ENCODE measurements at places on chromosomes 6 and 20.

DNA sequence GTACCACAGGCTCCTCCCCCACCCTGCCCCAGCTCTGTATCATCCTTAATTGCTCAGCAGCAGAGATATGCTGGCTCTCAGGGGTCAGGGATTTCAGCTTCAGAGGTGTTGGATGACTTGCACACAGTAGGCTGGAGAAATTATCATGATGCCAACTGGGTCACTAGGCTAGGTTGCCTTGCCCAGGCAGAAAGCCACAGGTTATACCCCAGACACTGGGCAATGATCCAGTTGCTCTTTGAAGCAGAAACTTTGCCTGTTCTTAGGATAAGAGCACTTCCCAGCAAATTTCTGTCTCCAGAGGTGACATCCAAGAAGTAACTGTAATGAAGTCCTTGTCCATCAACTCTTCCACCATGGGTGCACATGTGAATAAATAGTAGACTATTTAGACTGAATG, 38.3 kb upstream of the SCML4 start:
- DNase-seq = no peak

DNA sequence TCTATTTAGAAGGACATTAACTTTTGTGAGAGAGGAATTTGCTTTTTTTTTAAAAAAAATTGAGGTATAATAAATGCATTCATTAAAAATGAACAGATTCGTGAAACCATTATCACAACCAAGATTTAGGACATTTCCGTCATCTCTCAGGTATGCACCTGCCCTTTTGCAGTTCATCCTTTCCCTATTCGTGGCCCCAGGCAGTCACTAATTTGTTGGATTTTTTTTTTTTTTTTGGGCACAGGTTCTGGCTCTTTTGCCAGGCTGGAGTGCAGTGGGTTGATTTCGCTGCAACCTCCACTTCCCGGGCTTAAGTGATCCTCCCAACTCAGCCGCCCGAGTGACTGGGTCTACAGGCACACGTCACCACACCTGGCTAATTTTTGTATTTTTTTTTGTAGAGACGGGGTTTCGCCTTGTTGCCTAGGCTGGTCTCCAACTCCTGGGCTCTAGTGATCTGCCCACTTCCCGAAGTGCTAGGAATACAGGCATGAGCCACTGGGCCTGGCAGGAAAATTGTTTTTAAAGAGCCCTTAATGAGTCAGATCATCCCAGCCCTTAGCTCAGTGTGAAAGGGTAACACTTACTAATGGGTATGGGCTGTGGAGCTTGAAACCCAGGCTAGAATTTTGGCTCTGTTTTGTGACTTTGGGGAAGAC, 9.2 kb downstream of the PHF3 start:
- no peak for DNase-seq

DNA sequence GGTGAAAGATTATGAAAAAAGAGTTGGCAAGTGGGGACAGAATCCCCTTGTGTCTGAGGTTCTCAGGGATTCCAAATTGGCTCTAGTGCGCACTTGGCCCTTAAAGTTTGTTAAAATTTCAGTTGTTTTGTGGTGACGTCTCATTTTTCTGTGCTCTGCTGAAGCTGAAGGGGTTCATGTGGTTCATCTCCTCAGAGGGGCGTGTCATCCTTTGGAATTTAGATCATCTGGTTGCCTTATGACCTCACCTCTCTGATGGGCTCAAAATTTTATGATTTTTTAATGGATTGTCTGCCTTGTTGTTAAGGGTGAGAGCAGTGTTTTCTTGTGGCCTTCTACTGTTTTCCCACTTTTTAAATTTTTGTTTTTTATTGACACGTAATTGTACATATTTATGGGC, 20.3 kb downstream of the CYB5R4 start:
- DNase-seq = no peak

- no peak for DNase-seq
Measured at GRCh38 chr6:38552121-38552520, 87.6 kb downstream of the BTBD9 start.

DNA sequence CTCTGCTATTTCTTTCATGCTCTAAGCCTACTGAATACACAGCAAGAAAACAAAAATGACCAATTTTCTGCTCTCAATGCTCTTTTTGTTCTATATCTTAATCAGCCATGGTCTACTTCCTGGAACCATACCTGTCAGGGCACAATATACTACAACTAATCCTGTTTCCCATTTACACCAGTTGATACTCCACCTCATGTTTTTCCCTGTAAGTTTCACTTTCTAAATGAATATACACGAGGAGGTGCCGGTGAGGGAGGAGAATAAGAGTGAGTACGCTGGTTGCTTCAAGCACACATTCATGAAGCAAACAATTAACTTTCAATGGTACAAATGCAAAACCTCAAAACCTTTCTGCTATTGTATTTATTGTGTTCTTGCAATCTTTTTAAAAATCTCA, 443.1 kb upstream of the ID4 start:
- DNase-seq = no peak

DNA sequence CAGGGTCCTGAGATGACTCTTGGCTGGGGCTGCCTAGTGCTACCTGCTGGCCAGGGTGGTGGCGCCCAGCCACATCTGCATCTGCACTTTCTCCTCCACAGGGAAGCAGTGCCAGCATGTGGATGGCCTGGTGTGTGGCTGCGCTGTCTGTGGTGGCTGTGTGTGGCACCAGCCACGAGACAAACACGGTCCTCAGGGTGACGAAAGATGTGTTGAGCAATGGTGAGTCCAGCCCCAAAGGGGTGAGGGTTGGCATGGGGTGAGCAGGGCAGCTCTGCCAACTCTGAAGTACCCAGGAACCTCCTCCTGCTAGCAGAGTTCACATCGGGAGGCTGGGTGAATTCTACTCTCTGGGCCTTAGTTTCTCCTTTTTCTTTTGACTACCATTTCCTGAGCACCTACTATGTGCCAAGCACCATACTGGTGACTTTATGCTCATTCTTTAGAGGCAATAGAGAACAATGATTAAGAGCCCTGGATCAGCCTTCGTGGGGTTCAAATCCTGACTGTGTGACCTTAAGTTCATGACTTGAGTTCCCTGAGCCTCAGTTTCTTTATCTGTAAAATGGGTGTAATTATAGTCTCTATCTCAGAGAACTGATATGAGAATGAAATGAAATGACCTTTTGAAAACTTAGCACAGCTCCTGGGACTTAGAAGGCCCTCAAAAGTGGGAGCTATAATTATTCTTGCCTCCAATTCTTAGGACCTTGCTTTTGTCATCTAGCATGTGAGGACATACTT, 2.1 kb downstream of the BPIFB4 start:
- DNase-seq = no peak

GRCh38 chr20:55684578-55684977, 320.7 kb downstream of the CBLN4 start:
- DNase-seq = no peak

DNA sequence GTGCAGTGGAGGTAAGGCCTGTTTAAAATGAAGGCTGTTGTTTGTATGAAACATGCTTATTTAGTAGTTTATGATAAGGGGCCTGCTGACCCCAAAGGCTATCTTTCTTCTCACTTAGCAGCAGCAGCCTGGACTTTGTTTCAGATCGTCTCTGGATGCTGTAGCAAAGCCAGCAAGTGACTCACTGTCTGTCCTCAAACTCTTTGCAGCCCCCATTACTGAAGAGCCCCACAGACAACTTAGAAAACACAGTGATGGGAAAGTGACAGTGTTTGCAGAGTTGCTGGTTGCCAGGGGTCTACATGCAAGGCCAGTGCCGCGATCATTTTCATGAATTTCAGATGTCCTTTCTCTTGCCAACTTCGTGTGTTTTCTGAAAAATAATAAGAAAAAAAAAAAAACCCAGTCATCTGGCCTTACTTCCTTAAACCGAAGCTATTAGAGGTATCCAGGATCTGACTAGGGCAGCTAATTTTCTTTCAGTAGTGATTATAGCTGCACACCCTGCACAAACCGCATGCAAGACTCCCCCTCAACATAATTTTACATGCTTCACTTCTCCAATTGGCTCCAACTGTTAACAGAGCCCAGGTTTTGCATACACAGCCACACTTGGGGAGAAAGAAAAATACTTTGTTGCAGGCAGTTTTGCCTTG, 11.6 kb upstream of the F13A1 start:
- DNase-seq = no peak

GRCh38 chr6:147595961-147596360, 87.5 kb downstream of the SAMD5 start:
- no peak for DNase-seq

GRCh38 chr6:85464722-85465150, 14.9 kb downstream of the NT5E start:
- DNase-seq = no peak

DNA sequence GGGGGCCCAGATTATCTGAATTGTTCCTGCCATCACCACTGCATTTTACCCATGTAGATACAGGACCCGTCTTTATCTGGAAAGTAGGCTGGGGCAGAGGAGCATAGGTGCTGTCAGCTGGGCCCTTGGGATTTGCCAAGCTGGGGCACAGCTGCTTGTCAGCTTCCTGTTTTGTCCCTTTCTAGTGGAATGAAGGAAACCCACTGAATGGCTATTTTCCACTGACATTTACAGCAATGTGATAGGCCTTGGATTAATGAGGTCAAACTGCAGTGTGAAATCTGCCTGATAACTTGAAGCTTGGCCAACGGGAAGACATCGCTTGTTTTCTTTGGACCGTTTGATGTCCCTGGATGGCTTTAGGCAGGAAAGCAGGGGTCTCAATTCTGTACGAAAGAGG, 6.7 kb downstream of the PPP1R16B start:
- no peak for DNase-seq

- DNase-seq = no peak
Measured at GRCh38 chr6:142154336-142154735, 7.3 kb downstream of the VTA1 start.

DNA sequence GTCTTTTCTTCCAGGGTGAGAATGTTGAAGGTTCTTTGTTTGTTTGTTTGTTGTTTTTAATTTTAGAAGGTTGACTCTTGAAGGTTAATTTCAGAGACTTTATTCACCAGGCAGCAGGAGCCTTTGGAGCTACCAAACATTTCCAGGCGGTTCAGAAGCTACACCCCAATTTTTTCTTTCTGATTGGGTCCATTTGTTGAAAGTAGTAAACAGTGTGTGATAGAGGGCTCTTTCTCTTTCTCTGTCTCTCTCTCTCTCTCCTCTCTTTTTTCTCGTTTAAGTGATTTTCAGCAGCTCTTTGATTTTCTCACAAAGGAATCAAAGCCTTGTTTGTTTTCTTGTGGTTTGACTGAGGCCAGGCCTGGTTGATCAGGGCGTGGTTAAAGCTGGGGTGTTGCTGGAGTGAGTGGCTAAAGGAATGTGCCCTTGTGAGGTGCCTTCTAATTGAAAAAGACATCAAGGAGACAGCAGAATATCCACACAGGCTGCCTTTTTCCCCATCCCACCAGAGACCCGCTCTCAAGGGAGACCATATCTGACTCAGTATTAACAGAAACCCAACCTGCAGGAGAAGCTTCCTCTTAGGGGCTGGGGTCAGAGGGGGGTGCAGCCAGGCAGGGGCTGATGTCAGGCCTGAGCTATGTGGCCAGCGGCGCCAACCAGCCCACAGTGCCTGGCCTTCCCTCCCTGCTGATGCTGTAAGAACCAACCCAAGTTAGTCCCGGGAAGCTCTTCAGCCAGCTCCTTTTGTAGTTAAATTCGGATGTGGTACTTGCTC, 40.4 kb upstream of the NAA20 start:
- peak; percentile 7 for DNase-seq

DNA sequence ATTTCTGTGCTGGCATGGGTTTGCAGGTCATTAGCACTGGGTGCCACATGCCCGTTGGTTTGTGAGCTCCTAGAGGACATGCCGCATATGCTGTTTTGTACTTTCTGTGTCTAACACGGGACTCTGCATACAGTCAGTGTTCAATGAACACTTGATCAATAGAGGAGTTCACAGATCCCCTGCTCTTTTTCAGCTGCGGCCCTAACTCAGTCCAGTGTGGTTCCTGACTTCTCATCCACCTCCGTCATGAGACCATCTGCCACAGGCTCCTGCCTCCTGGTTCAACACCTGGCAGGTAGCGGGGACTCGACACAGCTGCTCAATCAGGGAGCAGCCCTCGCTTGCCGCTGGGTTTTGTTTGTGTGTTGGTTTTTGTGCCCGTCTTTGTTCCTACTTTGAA, 13.8 kb upstream of the BMP7 start:
- no peak for DNase-seq

DNA sequence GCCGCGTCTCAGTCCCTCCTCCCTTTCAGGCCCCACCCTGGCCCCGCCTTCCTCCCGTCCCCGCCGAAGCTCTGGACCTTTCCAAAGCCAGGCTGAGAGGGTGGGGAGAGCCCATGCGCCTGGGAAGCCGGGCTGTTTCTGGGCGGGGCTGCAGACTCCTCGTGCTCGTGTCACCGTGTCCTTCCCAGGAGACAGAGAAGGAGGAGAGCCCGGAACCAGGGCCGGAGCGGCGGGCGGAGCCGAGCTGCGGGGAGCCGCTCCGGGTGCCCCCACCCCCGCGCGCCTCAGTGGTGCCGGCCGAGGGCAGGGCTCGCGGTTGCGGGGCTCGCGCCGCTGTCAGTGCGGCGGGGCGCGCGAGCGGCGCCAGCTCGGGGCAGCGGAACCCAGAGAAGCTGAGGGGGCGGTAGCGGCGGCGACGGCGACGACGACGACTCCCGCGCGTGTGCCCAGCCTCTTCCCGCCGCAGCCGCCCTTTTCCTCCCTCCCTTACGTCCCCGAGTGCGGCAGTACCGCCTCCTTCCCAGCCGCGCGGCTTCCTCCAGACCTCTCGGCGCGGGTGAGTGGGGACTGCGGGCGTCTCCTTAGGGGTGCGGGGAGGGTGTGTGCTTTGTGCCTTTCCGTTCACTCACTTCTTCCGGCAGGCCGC, at the start of gene RALY:
Gene RALY, plus strand, starts transcription at position 336 of the 646 bp plus-strand sequence. CDS start 78,164 bp downstream, outside the sequence.
- peak; percentile 95 for DNase-seq

GRCh38 chr6:128206610-128207426, 306.0 kb upstream of the THEMIS start:
- no peak for DNase-seq

- peak; percentile 25 for DNase-seq
Measured at GRCh38 chr6:148830614-148831013, 83.8 kb downstream of the UST start.

GRCh38 chr6:139844907-139845306, 470.5 kb upstream of the CITED2 start:
- DNase-seq = no peak

GRCh38 chr6:157249826-157250225, 73.5 kb downstream of the TMEM242 start:
- no peak for DNase-seq

DNA sequence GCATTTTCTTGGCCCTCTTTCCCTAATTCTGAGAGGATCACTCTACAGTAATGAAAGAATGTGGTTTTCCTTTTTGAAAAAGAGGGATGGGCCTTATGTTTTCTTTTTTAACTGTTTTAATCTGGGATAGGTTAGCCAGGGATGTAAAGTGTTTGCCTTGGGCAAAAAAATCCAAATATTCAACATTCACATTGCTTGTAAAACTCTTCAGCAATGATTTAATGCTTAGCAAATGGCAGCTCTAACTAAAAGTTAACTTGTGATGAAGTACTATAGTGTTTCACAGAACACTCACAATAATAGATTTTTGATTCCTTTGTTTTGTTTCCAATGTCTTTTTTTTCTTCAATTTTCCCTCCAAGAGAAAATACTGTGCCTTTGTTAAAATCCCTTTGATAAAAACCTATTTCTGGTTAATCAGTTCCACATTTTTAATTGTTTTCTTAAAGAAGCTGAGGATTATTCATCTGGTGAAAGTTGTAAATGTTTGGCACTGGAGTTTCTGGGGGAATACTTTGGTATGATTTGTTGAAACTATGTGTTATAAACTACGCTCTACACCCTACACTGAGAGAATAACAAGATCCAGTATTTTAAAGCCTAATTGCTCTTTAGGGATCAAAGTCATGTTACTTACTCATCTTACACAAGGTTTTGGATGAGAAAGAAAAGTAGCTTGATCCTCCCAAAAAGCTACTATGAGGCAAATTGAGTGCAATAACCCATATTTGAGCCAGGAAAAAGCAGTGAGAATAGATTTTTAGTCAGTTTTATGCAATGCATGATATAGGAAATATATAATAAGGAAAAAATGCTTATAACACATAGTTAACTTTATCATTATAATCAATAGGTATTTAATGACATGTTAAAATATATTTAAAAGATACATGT, 335.8 kb downstream of the EPHA7 start:
- DNase-seq = no peak
